ENCODE measurements at places on chromosomes 1 and 21. TPM values are rescaled to one million over a fixed set of nuclear protein-coding genes. Genes with fewer than 3 reads are reported as not detected.

- H3K4me1 ChIP-seq: peaks cover 12% of the 10 kb centered on the region
- no peak overlapping the region for H3K27ac ChIP-seq
- no peak for DNase-seq
- no peaks in the 10 kb centered on the region for H3K36me3 ChIP-seq
- H3K4me3 ChIP-seq: no peak overlapping the region
Measured at GRCh38 chr1:229273507-229274232, 2.8 kb downstream of the RAB4A start.

GRCh38 chr21:45954261-45954660 is 27.3 kb upstream of the COL6A1 start:
- H3K27me3 ChIP-seq: no peaks in the 10 kb centered on the region
- no peaks in the 10 kb centered on the region for H3K36me3 ChIP-seq
- no peak overlapping the region for H3K4me3 ChIP-seq
- no peaks in the 10 kb centered on the region for H3K4me1 ChIP-seq
- no peak for DNase-seq

GRCh38 chr1:114207635-114208034 is 54.0 kb upstream of the SYT6 start:
- no peak for DNase-seq
- H3K4me3 ChIP-seq: no peak overlapping the region
- no peaks in the 10 kb centered on the region for H3K36me3 ChIP-seq
- H3K27ac ChIP-seq: no peak overlapping the region
- no peaks in the 10 kb centered on the region for H3K4me1 ChIP-seq
- no peaks in the 10 kb centered on the region for H3K27me3 ChIP-seq

- H3K27me3 ChIP-seq: peaks cover 23% of the 10 kb centered on the region
- no peaks in the 10 kb centered on the region for H3K36me3 ChIP-seq
- H3K27ac ChIP-seq: no peak overlapping the region
- H3K4me1 ChIP-seq: no peaks in the 10 kb centered on the region
- no peak overlapping the region for H3K4me3 ChIP-seq
Measured at GRCh38 chr1:9110669-9111356, 18.1 kb downstream of the GPR157 start.

DNA sequence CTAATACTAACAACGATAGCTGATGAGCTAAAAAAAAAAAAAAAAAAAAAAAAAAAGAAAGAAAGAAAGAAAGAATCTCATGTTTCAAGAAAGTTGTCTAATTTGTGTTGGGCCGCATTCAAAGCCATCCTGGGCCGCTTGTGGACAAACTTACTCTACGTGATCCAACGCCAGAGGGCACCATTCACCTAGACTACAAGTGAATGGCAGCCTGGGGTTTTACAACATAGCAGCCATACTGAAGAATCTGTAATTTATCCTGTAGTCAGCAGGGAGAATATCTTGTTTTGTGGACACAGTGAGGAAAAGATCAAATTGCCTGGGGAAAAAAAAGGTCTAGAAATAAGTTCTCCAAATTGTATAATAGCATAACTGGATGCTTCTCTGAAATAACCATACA is 47.0 kb downstream of the CYP2J2 start:
- no peak overlapping the region for H3K27ac ChIP-seq
- no peaks in the 10 kb centered on the region for H3K27me3 ChIP-seq
- no peaks in the 10 kb centered on the region for H3K36me3 ChIP-seq
- DNase-seq: peak; percentile 77
- H3K4me1 ChIP-seq: no peaks in the 10 kb centered on the region

DNA sequence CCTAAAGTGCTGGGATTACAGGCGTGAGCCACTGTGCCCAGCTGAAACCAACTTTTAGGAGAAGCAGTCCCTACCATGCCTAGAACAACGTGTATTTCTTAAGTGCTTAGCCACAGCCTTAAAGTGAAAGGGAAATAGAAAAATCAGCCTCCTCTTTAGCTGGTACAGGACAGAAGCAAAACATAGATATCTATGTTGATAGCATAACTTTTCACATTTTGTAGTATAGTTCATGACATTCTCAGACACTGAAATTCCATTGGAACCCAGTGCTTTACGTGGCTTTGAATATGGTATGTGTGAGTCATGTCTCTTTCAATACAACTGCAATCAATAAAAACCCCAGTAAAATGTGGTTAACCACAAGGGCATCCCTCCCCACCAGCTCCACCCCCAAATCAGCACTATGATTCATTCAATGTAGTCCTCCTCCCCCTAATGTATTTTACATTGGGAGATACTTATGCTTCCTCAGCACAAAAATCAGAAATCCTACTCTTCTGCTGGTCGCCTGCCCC is 32.1 kb downstream of the TGFB2 start:
- H3K27ac ChIP-seq: peak overlapping the region; percentile 61
- no peak overlapping the region for H3K4me3 ChIP-seq
- peaks cover 49% of the 10 kb centered on the region for H3K4me1 ChIP-seq

- no peaks in the 10 kb centered on the region for H3K27me3 ChIP-seq
- H3K4me3 ChIP-seq: no peak overlapping the region
- DNase-seq: no peak
- no peak overlapping the region for H3K27ac ChIP-seq
- no peaks in the 10 kb centered on the region for H3K4me1 ChIP-seq
Measured at GRCh38 chr1:91523482-91523881, 22.8 kb downstream of the CDC7 start.

DNA sequence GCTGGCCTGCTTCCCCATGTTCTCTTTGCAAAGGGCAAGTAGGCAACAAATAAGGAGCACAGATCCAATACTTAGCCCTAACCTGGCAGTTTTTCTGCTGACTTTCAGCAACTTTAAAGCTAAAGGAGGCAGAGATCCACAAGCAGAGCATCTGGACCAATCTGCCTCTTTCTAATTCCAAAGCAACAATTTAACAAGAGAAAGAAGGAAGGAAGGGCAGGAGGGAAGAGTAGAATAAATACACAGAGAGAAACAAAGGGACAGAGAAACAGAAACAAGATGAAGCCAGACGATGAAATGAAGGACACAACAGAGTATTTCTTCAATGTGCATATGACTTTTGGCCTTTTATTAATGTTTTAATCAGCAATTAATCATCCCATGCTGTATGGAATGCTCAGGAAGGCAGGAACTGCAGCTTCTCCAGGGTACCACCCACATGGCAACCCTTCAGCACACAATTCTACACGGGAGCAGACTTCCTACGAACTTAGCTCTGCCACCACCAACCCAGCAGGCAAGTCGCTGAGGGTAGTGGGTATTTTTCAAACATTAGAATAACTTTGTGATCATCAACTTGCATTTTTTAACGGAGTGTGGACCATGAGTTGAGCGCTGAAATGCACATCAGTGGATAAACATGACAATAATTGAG is 15.3 kb downstream of the CLCC1 start:
- H3K27ac ChIP-seq: no peak overlapping the region
- H3K4me3 ChIP-seq: no peak overlapping the region
- H3K36me3 ChIP-seq: peaks cover 10% of the 10 kb centered on the region
- H3K27me3 ChIP-seq: no peaks in the 10 kb centered on the region

- H3K4me3 ChIP-seq: no peak overlapping the region
- H3K27me3 ChIP-seq: no peaks in the 10 kb centered on the region
- peaks cover 30% of the 10 kb centered on the region for H3K36me3 ChIP-seq
- no peak for DNase-seq
- no peak overlapping the region for H3K27ac ChIP-seq
- no peaks in the 10 kb centered on the region for H3K4me1 ChIP-seq
Measured at GRCh38 chr21:15031790-15032357, 32.9 kb downstream of the NRIP1 start.

DNA sequence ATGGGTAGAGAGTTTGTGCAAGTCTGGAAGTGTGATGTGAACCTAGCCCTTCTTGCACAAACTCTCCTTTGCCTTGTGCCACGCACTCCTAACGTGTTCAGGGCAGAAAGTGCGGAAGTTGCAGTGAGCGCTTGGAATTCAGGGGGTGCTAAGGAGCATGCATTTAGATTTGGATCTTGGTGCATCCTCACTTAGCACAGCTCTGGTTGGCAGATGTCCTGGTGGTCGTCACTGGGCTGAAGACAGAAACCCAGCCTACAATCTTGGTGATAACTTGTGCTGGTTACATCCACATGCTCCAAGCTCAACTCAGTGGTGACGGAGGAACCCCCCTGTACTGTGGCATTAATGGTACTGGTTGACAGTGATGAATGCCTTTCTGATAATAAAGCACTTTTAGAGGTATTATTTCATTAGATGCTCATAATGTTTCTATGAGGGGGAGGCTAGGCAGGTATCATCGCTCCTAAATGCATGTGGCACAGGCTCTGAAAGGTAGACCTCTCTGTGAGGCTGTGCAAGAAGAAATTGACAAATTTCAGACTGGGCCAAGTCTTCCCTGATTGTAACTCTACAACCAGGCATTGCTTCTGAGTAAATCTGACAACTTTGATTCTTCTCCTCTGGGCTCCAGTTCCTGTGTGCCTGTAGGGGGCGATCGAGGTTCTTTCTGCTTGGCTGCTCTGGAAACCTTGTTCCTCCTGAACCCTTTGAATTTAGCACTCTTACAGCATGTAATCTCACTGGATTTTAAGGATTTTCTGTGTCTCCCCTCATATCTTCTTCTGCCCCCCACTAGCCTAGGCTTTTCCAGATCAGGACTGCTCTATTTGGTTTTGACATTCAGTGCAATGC is 40.6 kb downstream of the MAPKAPK2 start:
- peak; percentile 62 for DNase-seq
- peaks cover 19% of the 10 kb centered on the region for H3K4me1 ChIP-seq
- H3K4me3 ChIP-seq: no peak overlapping the region
- H3K27me3 ChIP-seq: no peaks in the 10 kb centered on the region
- peaks cover 11% of the 10 kb centered on the region for H3K36me3 ChIP-seq
- H3K27ac ChIP-seq: no peak overlapping the region

GRCh38 chr21:41926117-41926806 is 27.6 kb downstream of the C2CD2 start:
- no peaks in the 10 kb centered on the region for H3K36me3 ChIP-seq
- H3K27me3 ChIP-seq: no peaks in the 10 kb centered on the region
- DNase-seq: no peak
- no peak overlapping the region for H3K27ac ChIP-seq
- H3K4me3 ChIP-seq: no peak overlapping the region

- no peaks in the 10 kb centered on the region for H3K36me3 ChIP-seq
- H3K27ac ChIP-seq: no peak overlapping the region
- no peak overlapping the region for H3K4me3 ChIP-seq
- no peak for DNase-seq
- H3K27me3 ChIP-seq: no peaks in the 10 kb centered on the region
Measured at GRCh38 chr1:38127428-38127827, 80.8 kb upstream of the POU3F1 start.

GRCh38 chr1:176843352-176844297 is 320.9 kb downstream of the ASTN1 start:
- H3K4me3 ChIP-seq: no peak overlapping the region
- H3K36me3 ChIP-seq: no peaks in the 10 kb centered on the region
- H3K27me3 ChIP-seq: no peaks in the 10 kb centered on the region

DNA sequence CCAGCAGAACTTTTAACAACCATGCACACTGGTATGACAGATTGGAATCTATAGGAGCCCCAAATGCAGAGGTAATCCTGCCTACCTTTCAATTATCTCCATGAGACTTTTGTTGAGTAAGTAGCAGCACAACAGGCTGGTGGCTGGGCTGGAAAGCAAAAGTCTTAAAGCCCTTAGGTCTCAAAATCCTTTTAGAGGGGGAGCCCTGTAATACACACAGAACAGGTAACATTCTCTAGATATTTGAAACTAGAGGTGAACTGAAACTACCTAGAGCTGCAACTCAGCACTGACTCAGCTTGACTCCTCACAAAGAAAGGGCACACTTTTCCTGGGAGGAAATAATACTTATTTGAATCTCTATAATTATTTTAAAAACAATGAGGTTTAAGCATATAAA is 71.5 kb downstream of the CLCA4 start:
- 0 out of 2 replicates have a peak, but pooled peaks cover 3% of the 10 kb centered on the region for H3K27me3 ChIP-seq
- no peak overlapping the region for H3K27ac ChIP-seq
- no peak overlapping the region for H3K4me3 ChIP-seq
- H3K4me1 ChIP-seq: no peaks in the 10 kb centered on the region
- no peaks in the 10 kb centered on the region for H3K36me3 ChIP-seq
- no peak for DNase-seq

DNA sequence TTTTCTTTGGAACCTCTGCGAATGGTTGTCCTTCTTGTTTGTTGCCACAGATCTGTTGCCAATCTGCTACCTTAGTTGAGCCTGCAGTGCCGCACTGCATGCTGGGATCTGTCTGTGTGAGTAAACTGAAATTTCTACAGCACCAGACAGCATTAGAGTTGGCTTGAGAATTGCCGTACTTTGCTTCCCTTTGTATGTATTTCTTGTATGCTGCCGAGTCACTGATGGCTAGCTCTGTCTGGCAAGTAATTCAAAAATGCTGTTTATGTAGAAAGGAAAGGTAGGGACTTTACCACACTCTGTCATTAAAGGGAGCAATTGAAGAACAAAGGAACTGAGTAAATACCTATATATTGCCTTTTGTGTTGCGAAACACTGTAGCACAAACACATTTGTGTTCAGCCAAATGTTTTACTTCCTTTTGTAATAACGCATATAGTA is 857.4 kb downstream of the USP25 start:
- no peak overlapping the region for H3K27ac ChIP-seq
- no peak overlapping the region for H3K4me3 ChIP-seq
- H3K36me3 ChIP-seq: no peaks in the 10 kb centered on the region
- no peak for DNase-seq

- H3K36me3 ChIP-seq: no peaks in the 10 kb centered on the region
- peak overlapping the region; percentile 46 for H3K4me3 ChIP-seq
- peaks cover 4% of the 10 kb centered on the region for H3K27me3 ChIP-seq
- no peak overlapping the region for H3K27ac ChIP-seq
- peak; percentile 70 for DNase-seq
- H3K4me1 ChIP-seq: no peaks in the 10 kb centered on the region
Measured at GRCh38 chr1:205543351-205544301, 39.2 kb downstream of the CDK18 start.

DNA sequence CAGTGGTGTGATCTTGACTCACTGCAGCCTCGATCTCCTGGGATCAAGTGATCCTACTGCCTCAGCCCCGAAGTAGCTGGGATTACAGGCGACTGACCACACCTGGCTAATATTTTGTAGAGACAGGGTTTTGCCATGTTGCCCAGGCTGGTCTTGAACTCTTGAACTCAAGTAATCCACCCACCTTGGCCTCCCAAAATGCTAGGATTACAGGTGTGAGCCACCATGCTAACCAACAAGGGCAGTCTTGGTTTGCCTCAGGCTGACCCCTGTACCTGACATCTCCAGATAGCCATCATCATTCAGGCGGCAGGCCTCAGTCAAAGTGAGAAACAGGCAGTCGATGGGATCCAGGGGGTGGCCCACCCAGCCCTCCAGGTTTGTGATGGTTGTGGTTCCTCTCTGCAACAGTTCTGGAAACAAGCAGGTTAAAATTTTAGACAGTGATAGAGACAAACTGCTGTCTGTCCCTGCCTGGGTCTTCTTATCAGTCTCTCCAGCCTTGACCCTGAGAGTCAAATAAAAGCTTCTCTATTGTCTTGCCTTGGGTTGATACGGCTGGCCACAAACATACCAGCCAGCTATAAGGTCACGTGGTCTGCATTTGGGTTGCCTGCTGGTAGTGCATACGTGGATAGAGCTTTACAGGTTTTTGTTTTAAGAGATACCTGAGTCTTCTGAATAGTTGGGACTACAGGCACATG is 26.8 kb downstream of the UROD start:
- no peaks in the 10 kb centered on the region for H3K36me3 ChIP-seq
- no peaks in the 10 kb centered on the region for H3K27me3 ChIP-seq
- no peak overlapping the region for H3K27ac ChIP-seq
- DNase-seq: no peak

ALX3 gene
- total RNA-seq: not detected

S100A1 gene
- 3.6 TPM for total RNA-seq

CA6 gene
- total RNA-seq: not detected

KCNJ15 gene
- total RNA-seq: not detected

TAS1R1 gene
- total RNA-seq: 0.20 TPM

UBL4B gene
- total RNA-seq: not detected

RCAN3 gene
- total RNA-seq: 0.18 TPM

GDAP2 gene
- 34.6 TPM for total RNA-seq

TTLL7 gene
- total RNA-seq: 25.2 TPM

LDLRAD1 gene
- total RNA-seq: not detected

UTP11 gene
- total RNA-seq: 125 TPM

Measured in SJCRH30 (cell line).